ENCODE measurements at places on chromosomes 7 and 10.

DNA sequence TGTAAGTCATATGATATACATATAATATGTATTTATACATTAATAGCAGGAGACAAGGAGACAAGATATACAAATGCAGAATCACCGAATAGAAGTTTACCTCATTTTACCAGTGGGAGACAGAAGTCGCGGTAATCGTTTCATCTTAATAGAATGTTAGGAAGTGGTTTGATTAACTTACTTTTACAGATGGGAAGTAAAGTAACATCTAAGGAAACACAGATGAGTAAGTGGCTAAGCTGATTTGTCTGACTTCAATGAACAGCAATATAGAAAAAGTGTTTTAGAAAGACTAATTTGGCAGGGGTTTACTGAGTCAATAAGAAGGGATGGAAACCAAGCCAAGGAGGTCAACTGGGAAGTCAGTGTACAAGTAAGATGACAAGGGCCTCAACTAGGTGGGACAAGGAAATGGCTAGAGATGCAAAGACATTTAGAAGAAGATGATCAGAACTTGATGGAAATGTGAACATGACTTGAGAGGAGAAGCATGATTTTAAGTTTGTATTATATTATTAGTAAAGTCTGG lies 36.2 kb upstream of the FAM133B start:
- DNase-seq, result no peak

- no peak for DNase-seq
Measured at GRCh38 chr7:116912269-116912909, 40.9 kb upstream of the ST7 start.

GRCh38 chr10:44947371-44948152 lies 12.0 kb upstream of the RASSF4 start:
- DNase-seq, result peak; percentile 6

DNA sequence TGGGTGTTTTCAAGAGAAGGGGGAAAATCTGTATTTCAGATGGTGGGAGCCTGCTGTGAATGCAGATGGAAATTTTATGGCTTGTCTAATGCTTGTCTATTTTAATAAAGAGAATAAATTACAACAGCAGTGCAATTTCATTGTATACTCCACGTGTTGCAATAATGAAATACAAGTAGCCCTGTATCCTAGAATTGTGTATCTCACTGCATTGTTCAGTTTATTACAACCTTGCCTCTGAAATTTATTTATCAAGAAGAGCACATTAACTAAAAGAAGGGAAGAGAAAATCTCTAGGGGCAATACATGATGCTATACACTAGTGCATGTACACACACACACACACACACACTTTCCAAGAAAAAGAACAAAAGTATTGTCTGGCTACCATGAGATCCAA lies 21.8 kb downstream of the ANK3 start:
- no peak for DNase-seq

DNA sequence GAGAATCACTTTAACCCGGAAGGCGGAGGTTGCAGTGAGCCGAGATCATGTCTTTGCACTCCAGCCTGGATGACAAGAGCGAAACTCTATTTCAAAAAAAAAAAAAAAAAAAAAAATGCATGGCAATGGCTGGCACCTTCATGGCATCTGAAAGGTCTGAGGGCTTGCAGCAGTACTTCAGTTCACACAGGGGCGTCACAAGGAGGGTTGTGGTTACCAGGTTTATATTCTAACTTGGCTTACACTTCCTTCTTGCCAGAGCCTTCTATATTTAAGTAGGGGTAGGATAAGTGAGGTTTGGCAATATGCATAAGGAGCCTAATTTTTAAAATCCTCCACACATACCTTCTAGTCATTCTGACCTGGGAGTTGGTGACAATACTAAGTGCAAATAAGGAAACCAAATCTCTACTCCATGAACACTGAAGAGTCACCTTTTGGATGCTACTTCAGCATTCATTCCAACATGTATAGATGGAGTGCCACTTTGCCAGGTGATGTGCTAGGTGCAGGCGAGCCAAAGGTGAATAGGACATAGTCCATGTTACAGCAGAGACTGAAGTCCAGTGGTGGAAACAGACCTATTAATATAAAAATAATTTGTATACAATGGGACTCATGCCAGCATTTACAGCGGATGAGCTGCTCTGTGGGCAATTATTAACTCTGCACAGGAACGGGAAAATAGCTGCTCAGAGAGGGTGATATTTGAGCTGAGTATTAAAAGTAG lies 57.8 kb upstream of the PDCD4 start:
- no peak for DNase-seq

- no peak for DNase-seq
Measured at GRCh38 chr7:115260381-115260780, 338.5 kb downstream of the MDFIC start.

DNA sequence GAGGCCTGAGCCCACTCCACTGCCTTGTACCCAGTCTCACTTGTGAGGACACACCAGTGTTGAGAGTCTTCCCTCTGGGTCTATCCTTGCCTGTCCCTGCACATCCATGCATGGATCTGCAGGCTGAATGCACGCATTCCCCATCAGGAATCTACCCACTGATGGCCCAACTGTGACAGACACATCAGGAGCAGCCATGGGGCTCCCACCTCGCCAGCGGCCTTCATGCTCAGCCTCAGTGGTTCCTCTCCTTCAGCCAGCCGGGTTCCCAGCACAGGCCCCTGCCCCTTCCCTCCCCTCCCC lies 21.3 kb downstream of the ANTXRL start:
- DNase-seq, result no peak

- no peak for DNase-seq
Measured at GRCh38 chr7:36082910-36083309, 70.1 kb upstream of the EEPD1 start.

- no peak for DNase-seq
Measured at GRCh38 chr10:91378061-91378460, 32.1 kb upstream of the HECTD2 start.

- no peak for DNase-seq
Measured at GRCh38 chr7:74293577-74293908, 4.3 kb downstream of the CLIP2 start.

DNA sequence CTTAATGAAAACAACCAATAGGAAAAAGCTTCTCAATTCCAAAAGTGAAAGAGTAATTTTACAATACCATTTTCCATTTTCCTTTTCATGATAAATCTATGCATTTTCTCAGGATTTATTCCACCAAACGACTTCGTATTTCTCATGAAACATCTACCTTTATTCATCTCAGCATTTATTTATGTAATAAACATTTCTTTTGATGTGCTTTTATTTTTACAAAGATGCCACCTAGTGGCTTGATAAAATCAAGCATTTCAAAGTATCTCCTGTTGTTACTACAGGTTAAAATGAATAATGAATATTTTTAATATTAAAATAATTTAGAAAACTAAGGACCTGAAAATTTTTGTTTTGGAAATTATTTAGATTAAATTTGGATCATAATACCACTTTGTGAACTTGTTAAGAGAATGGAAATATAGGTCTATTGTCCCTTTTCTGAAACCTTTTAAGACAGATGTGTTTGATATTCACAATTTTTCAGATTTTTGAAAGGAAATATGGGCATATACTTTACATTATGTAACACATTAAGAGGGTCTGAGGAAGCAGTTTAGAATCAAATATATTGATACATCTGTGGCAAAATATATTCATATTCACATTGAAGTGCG lies 2.7 kb upstream of the IQUB start:
- no peak for DNase-seq

DNA sequence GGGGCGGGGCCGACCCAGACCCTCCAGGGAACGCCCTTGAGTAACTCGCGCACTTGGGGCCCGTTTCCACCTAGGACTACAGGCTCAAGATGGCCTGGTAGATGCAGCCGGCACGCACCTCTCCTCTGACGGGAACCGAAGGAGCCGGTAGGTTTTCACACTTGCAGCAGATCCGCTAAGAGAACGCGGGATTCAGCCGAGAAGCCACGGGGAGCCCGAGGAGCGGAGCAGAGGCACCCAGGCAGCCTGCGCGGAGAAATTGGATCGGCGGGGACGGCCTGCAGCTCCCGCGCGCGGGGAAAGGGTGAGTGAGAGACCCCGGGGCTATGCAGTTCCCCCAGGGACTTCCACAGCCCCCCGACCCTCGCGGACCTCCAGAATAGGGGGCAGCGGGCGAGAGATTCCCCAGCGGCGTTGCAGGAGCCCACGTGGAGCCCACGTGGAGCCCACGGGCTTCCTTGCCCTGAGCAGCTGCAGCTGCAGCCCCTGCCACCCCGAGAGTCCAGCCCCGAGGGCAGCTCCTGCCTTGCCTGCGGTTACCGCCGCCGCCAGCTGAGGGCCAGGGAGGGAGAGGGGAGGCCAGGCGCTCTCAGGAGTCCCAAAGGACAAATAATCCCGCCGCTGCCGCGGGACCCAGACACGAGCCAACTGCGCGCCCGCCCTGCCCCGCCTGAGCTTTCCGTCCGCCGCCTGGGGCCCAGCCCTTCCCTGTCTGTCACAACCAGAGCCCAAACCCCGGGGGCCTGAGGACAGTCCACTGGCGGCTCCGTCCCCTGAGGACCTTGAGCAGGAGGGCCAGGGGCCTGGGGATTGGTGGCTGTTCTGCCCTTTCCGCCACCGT lies 13.1 kb downstream of the IFT22 start:
- peak; percentile 63 for DNase-seq

DNA sequence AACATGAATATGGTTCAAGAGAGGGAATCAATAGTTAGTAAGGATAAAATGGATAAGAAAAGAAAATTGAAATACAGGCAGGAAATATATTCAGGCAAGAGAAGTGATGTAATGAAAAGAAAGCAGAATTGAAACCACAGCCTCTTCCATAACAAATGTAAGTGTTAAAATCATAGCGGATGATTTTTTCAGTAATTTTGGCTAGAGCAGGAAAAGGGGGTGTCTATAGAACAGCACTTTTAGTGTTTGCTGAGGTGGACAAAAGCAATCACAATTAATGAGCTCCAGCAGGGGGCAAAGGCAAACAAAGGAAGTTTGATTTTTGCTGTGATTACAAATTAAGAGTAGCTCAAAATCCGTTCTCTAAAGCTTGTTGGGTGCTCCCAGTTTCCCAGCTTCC lies 79.0 kb downstream of the TRIL start:
- DNase-seq, result no peak

DNA sequence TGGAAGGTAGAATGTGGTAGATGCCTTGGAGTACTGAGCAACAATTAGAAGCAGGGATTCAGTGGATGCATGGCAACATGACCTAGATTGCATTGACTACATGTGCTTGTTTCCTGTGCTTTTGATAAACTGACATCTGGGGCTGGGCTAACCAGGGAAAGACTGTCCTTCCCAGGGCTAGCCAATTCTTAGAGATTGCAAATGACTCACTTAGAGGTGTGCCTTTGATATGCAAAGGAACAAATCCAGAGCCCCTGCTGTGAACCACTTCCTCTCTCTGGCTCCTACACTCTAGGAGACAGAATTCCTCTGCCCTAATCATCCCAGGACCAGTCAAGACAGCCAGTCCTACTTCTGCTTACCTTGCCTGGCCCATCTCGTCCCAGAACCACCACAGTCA lies 651.5 kb downstream of the LRMDA start:
- DNase-seq, result no peak

- no peak for DNase-seq
Measured at GRCh38 chr7:115906731-115907130, 123.8 kb downstream of the TFEC start.

DNA sequence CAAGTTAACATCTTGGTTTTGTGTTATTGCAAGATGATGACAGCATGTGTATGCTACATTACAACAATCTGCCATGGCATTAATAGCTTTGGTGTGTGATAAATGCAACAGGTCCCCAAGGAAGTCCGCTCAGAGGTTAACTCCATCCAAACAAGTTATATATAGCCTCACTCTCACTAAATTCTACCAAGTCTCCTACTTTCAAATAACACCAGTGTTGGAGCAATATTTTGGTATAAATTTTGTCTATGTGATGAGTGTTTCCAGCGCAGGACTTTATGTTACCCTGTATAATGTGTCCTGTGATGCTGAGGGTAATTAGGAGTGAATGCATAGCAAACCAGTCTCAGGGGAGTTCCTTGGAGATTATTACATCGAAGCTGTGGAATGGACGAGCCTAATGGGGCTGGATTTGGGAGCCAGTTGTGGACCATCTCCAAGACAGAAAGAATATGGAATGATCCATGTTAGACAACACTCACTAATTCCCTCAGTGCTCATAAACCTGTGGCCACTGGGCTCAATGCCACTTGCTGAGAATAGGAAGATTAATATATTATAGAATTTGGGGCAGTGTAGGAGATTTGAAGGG lies 127.6 kb upstream of the CXCL12 start:
- DNase-seq, result no peak

DNA sequence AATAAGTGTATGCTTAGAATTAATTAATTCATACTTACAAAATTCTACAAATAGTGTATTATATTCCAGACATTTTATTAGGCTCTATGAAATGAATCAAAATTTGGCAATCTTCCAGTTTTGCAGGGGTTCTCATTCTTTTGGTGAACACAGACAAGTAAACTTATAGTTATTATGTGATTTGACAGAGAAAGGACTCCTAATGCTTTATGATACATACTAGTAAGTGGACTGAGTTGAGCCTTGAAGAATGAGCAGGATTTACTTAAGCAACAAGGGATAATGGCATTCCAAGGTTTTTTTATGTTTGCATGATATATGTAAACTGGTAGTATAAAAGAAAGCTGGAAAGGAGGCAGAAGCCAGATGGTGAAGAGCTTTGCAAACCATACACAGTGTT lies 145.7 kb upstream of the FERD3L start:
- no peak for DNase-seq

DNA sequence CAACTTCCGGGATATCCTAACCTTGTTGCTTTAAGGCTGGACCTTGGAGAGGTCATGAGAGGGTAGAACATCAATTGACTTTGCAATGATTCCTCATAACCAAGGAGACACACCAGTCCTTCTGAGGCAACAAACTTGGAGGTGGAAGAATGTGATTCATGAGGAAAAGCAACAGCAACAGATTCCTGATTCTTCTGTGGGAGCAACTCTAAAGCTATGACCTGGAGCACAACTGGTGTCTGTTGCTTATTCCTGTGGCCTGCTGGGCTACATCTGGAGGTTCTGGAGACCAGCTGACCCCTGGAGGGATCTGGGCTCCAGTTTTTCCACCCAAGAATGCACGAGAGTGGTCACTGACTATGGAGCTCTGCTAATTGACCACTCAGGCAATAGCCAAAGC lies 116.6 kb downstream of the CREB5 start:
- no peak for DNase-seq

DNA sequence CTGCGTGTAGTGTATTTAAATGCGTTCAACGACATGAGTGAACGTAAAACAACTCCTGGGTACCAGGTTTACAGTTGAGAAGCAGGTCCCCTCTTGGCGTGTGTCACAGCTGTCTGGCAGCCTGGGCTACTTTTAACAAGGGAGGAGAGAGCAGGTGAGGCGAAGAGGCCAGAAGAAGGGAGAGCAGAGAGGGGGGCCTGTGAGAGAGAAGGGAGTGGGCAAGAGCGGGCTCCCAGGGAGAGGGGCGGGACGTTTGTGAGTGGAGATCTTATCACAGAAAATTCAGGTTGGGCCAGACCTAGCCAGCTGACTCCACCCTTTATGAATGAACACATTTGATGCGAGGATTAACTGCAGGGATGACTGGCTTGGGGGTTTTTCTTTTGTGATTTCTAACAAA lies 154.0 kb downstream of the CAMK1D start:
- no peak for DNase-seq

DNA sequence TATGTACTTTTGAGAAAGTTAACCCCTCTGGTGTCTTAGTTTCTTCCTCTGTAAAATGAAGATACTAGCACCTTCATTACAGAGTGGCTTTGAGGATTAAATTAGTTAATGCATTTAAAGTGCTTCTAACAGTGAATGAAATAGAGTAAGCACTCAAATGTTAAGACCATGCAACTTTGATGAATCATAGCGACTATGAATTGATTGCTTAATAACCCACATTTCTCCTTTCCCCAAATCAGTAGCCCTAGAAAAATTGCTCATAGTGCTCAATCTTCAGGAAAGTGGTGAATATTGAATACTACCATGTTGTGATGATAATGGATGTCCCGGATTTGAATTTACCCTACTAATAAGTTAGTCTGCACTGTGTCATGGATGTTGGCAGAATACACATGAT lies 48.1 kb downstream of the CD36 start:
- no peak for DNase-seq

Measured in stimulated activated CD8-positive, alpha-beta memory T cell treated with anti-CD3 and anti-CD28 coated beads, Interleukin-4, amount 100 ng/mL, for 48 hours (primary cell).